T-helper 1 cell (primary cell): ENCODE measurements at places on chromosomes 2 and 18.

- no peak for DNase-seq
Observed at GRCh38 chr2:5720426-5720825, 28.2 kb downstream of the SOX11 start.

- no peak for DNase-seq
Observed at GRCh38 chr2:33077844-33078243, 131.1 kb downstream of the LTBP1 start.

DNA sequence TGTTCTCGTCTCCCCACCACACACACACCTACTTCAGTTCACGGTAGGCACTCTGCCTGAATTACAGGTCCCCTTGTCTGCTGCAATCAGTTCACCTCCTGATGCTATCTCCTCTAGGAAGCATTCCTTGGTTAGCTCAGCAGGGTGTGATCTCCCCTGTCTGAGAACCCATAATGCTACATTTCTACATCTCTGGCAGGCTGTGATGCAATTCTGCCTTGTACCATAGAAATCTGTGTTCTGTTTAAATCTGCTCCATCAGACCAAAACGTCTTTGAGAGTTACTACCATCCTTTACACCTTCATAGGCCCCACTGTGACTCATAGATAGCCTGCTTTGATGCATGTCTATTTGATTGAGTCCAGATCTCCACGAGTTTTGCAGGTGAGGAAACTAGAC, 103.9 kb downstream of the TTC32 start:
- DNase-seq: no peak

DNA sequence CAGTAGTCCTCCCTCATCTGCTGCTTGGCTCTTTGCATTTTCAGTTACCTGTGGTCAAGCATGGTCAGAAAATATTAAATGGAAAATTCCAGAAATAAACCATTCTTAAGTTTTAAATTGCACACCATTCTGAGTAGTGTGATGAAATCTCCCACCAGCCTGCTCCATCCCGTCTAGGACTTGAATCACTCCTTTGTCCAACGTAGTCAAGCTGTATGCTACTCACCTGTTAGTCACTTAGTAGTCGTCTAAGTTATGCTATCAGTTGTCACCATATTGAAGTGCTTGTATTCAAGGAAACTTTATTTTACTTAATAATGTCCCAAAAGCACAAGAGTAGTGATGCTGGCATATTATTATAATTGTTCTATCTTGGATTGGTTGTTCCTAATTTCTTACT, 172.5 kb downstream of the FIGN start:
- no peak for DNase-seq
